ENCODE measurements at places on chromosomes 13 and 19. TPM values are rescaled to one million over a fixed set of nuclear protein-coding genes. Genes with fewer than 3 reads are reported as not detected.

DNA sequence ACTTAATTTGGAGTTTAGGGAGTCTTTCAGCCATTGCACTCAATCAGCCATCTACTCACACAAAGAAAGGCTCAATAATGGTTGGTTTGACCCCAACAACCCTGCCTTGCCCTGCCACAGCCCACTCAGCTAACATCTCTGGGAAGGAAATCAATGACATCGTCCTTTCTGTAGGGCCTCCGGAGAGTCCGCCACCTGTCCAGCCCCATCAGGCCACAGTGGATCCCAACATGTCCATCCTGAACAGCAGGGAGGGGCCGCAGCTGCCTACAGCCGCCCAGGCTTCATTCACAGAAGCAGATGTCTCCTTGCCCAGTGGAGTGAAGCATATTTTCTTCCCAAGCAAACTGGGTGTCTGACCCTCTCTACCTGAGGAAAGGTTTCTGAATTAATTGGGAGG is 4.2 kb upstream of the CDX2 start:
- DNase-seq: no peak

DNA sequence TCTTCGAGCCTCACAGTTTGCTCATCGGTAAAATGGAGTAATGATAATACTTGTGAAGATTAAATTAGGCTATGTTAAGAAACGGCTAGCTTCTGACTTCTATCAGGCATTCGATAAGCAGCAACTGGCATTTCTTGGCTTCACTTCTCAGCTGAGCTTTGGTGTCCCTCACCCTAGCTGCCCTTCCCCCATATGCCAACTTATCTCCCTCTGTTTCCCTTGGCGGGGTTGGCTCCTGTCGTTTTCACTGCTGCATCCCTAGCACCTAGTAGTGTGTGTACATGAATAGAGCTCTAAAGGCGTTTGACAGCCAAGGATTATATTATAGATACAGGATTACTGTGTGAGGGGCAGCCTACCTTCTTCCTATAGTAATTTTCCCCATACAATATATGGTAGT is 97.5 kb downstream of the TNFSF11 start:
- DNase-seq: no peak

- DNase-seq: no peak
Observed at GRCh38 chr13:44857061-44857460, 132.2 kb downstream of the NUFIP1 start.

- DNase-seq: peak; percentile 89
Observed at GRCh38 chr19:6459262-6460098, at the start of gene SLC25A23. Gene SLC25A23 (minus strand): TSS chr19:6459792. CDS start chr19:6459628, 164 bp downstream.

GRCh38 chr19:40348961-40349507 is 539 bp downstream of the PLD3 start:
- no peak for DNase-seq

- no peak for DNase-seq
Observed at GRCh38 chr19:10752237-10752912, 34.5 kb downstream of the DNM2 start.

- no peak for DNase-seq
Observed at GRCh38 chr13:31074756-31075155, 86.9 kb downstream of the HSPH1 start.

PSG11 gene
- total RNA-seq: not detected

CGB3 gene
- total RNA-seq: not detected

ZNF823 gene
- 5.1 TPM for total RNA-seq
